Epithelial cell of alveolus of lung (primary cell): ENCODE measurements at places on chromosomes 12 and 14. TPM values are rescaled to one million over a fixed set of nuclear protein-coding genes. Genes with fewer than 3 reads are reported as not detected.

SERPINA1 gene
- 0.24 and 5.3 TPM in 2 replicates for total RNA-seq

PTHLH gene
- total RNA-seq, result 2.3 and 3.0 TPM in 2 replicates

GLT8D2 gene
- 8.2 and 13.1 TPM in 2 replicates for total RNA-seq

CMA1 gene
- total RNA-seq, result not detected in 2 replicates

TTC9 gene
- 0.32 and 0.78 TPM in 2 replicates for total RNA-seq

KRT6A gene
- total RNA-seq, result 3.2 and 20.6 TPM in 2 replicates

PTGR2 gene
- total RNA-seq, result 3.5 and 3.8 TPM in 2 replicates

GDF3 gene
- not detected in 2 replicates for total RNA-seq

KICS2 gene
- total RNA-seq, result 5.1 and 7.4 TPM in 2 replicates

SMCO2 gene
- not detected in 2 replicates for total RNA-seq

SMIM41 gene
- total RNA-seq, result 0.13 and 50.8 TPM in 2 replicates
